ENCODE measurements at places on chromosomes 7 and 10.
A peak's percentile ranks its signal among the peaks of the same experiment; 100 is the strongest.

- DNase-seq: no peak
Observed at GRCh38 chr7:100567031-100567730, 6.5 kb downstream of the SAP25 start.

GRCh38 chr7:115911465-115911864, 119.1 kb downstream of the TFEC start:
- no peak for DNase-seq

DNA sequence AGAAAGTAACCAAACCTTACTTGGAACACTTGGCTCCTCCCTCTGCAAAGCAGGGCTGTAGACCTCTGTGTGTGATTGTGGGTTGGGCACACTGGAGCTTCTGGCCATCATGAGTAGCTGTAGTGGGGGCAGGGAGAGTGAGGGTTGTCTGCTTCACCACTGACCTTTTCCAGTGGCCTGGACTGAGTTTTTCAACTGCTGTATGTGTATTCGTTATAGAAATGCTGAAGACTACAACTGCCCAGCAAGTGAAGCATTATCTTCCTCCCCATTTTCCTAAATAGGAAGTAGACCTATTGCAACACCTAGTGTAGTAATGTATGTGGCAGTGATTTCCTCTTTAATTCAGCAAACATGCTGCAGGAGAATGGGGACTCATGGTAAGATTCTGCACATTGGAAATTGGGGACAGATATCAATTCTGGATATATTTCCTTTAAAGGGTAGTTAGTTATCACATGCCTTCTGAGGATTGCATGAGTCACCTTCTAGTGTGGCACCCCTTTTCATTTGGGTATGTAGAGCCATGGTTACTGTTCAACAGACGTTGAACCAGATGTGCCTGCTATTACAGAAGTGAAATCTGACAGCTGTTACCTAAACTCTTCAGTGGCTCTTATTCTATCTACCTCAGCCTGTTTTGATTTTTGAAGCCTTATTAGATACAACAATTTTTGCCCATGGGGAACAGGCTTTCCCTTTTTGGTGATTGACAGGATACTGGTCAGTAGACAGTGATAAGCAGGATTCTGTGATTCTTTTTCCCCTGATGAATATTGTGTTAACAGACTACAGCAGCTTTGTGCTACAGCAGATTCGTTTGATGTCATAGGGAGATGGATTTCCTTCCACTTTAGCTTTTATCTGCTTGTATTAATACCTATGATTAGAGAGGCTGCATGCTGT, 130.9 kb downstream of the SND1 start:
- DNase-seq: no peak

GRCh38 chr10:6219494-6219836, 16.7 kb downstream of the PFKFB3 start:
- DNase-seq: no peak

- DNase-seq: no peak
Observed at GRCh38 chr10:124279298-124279697, 139.4 kb downstream of the OAT start.

DNA sequence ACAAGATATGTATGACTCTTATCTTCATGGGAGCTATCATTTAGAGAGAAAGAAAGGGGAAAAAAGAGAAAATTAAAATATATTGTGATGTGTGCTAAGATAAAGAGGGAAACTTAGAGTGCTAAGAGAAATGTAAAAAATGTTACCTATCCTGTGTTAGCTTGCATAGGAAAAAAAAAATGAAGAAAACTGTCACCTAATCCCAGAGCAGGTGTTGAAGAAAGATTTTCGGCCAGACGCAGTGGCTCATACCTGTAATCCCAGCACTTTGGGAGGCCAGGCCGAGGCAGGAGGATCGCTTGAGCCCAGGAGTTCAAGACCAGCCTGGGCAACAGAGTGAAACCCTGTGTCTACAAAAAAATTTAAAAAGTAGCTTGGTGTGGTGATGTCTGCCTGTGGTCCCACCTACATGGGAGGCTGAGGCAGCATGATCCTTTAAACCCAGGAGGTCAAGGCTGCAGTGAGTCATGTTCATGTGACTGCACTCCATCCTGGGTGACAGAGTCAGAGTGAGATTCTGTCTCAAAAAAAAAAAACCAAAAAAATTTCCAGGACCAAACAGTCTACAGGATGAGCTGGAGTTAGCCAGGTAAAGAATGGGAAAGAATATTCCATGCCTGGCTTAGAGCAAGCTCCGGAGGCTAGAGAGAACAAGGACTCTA, 2.4 kb upstream of the MKLN1 start:
- no peak for DNase-seq

DNA sequence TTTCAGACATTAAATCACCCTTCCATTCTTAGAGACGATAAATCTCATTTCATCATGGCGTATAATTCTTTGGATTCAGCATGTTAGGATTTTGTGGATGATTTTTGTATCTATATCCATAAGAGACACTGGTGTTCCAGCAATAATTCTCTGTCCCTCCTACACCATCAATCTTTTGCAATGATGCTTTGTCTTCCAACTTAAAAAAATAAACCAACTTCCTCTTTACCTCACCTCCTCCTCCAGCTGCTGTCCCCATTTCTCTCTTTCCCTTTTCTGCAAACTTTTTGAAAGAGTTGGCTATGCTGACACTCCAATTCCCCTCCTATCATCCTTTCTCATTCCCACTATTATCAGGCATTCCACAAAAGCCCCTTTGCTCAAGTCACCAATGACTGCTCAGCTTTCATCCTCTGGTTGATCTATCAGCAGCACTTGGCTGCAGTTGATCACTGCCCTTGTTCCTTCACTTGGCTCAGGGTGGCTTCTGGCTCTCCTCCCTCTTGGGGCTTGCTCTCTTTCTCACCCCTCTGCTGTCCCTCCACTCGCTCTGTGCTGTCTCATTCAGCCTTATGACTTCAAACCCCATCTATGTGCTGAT, 130.0 kb downstream of the ARHGAP22 start:
- DNase-seq: no peak

GRCh38 chr7:68505721-68506120, 1092.6 kb upstream of the AUTS2 start:
- no peak for DNase-seq

DNA sequence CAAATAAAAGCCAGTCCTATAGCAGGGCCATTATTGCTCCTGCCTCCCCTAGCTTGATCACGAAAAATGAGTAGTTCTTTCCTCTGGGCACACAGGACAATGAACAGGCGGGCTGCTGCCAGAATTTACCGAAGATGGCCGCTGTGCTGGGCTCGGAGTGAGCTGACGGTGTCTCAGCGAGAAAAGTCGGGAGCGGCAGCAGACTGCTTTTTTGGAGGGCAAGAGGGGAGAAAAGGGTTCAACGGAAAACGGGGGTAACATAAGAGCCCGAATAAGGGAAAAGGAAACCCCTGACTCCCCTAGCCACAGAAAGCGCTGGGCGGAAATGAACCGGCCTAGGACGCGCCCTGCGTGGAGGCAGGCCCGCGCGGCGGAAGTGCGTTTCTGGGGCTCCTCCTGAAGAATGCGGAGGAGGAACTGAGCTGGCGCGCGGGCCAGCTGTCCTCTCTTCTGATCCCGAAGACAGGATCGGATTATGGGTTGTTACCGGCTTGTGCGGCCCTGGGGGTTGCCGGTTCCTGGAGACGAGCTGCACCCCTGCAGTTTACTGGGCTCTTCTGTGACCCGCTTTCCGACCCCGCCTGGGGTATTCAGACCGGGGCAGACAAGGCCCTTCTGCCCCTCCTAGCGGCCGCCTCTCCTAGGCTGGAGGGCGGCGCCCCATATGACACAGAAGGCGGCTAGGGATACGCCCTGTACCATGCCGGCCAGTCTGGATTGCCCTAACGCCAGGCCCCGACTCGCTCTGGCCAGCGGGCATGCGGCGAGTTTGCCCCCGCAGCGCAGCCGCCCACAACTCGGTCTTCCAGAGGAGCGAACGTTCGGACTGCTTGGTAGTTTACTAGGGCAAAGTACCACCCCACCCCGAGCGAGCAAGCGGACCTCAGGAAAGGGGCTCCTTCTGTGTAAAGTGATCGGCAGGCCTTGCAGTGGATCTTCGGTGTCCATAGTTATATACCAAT, 30.1 kb upstream of the KMT2E start:
- DNase-seq: peak; percentile 70

- no peak for DNase-seq
Observed at GRCh38 chr10:73296946-73297345, 44.5 kb upstream of the MRPS16 start.

- DNase-seq: no peak
Observed at GRCh38 chr10:124119946-124120345, 26.5 kb upstream of the CHST15 start.

- DNase-seq: no peak
Observed at GRCh38 chr7:102856036-102856435, 56.8 kb upstream of the LRRC17 start.

GRCh38 chr7:133102276-133103060, 20.6 kb upstream of the CHCHD3 start:
- DNase-seq: no peak

DNA sequence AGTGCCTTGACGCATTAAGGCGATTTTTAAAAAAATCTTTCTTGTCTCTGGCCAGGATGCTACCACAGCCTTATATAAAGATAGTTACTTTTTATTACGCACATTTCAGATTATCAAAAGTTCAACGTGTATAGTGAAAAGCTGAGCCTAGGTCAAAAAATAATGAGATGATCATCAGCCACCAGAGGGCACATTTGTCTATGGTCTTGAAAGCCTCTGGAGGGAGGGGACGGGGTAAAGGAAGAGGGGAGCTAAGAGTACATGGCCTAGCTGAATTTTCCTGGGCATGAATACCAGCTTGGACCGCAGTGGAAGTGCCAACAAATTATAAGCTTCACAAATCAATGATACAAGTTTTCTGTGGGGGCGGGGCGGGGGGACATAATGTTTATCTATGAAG, 285.9 kb upstream of the SMIM30 start:
- no peak for DNase-seq

DNA sequence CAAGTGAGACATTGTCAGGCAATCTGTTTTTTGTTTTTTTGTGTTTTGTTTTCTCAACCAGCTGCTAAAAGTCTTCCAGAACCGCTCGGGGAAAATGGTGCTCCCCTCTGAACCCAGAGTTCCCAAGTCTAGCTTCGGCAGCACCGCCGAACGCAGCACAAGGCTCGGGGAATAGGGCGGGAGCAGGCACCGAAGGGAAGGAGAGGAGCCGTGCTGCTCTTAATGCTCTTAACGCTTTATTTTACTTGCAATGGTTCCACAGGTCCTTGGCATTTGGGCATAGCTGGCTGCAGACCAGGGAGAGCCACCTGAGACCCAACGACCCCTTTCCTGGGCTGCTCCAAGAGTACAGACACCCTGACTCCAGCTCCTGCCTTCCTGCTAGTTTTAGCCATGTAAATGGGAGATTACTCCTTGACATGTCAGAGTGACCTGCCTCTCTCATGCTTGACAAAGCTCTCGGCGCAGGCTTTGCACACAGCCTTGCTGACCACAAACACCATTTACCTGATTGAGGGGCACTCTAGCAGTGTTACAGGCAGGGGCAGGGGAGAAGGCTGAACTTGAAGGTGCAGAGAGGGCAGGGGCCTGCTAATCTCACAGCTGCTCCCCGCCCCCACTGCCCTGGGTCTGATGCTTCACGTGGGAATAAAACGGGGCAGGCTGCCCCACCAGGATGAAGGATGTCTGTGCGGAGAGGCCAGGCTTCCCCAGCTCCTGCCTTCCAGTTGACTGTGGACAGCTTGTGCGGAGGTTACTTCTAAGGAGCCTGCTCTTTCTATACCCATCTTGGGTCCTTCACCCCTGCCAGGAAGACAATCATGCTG, 58.6 kb upstream of the EFCAB10 start:
- no peak for DNase-seq

GRCh38 chr7:26193432-26194207, 6.9 kb downstream of the HNRNPA2B1 start:
- no peak for DNase-seq

DNA sequence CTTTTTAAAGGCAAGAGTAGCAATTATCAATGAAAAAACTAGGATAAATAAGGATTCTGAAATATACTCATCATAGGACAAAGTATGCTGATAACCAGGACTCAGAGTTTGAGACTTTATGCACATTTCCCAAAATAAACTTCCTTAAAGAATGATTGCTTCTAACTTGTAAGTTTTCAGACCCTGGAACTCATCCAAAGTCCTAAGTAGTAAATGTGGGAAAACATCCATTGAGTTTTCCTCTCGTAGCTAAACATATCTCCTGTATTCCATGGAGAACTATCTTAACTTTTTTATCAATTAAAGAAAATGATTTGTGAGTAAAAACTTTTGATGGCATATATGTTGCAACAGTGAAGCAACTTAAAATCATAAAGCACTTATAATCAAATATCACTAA, 285.2 kb upstream of the KLF6 start:
- DNase-seq: no peak

DNA sequence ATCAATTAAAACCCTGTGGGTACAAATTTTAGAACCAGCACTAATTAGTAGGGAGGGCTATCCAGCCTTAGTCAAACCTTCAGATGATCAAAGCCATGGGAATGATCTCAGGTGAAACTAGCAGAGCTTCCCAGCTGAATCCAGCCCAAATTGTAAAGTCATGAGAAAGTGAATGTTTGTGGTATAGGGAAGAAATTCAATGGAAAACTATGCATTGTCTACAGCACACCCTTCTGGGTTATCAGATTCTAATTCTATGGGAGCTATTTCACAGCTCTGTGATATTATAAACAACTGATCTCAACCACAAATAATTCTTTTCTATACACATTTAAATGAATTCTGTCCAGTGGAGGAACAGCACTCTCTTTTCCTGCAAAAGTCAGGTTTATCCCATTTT, 24.6 kb upstream of the BMPER start:
- DNase-seq: no peak

DNA sequence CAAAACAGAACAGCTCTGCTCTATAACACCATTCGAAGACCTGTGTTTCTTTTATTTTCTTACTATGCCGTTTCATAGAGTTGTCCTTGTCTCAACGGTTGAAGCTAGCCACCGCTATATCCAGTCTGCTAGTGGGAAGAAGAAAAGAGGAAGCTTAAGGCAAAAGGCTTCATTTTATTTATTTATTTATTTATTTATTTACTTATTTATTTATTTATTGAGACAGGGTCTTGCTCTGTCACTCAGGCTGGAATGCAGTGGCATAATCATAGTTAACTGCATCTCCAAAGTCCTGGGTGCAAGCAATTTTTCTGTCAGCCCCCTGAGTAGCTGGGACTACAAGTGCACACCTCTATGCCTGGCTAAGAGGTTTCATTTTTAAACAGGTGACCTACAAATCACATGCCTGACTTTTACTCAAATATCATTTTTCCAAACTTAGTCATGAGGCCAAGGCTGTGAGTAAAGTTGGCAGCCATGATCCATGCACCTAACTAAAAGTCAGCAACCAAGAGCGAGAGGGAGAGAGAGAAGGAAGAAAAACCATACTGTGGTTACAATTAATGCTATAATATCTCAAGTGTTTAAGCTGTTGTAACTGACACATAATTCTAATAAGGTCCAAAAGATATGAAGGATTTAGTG, 1305.3 kb upstream of the LRRTM3 start:
- no peak for DNase-seq

GRCh38 chr10:46094931-46095750, 49.1 kb upstream of the MSMB start:
- no peak for DNase-seq

- DNase-seq: no peak
Observed at GRCh38 chr10:15363031-15363430, 8.1 kb downstream of the FAM171A1 start.
